ENCODE measurements at places on chromosomes 11 and 22.

- no peak for DNase-seq
Observed at GRCh38 chr11:134041791-134042696, 26.8 kb upstream of the JAM3 start.

- no peak for DNase-seq
Observed at GRCh38 chr22:43198126-43198525, 11.2 kb upstream of the TTLL12 start.

GRCh38 chr11:72238040-72238450 is 5.9 kb downstream of the PHOX2A start:
- no peak for DNase-seq

- DNase-seq = no peak
Observed at GRCh38 chr11:46256540-46257001, 20.9 kb upstream of the CREB3L1 start.

DNA sequence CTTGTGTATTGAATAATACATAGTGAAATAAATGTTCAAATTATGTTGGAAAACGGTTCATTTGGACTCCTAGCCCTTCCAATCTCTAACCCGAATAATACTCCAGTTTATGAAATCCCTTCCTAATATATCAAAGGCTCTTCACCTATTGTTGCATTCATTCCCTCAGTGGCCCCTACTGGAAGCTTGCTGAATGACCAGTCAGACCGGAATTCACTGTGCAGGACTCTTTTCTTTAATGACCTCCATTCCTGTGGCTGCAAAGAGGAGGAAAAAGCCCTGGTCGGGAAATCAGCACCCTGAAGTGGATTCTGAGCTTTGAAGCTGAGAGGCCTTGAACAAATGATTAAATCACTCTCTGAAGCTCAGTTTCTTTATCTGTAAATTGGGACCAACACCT is 19.1 kb upstream of the RCN1 start:
- DNase-seq = no peak

GRCh38 chr11:43071338-43071737 is 240.5 kb upstream of the API5 start:
- no peak for DNase-seq

DNA sequence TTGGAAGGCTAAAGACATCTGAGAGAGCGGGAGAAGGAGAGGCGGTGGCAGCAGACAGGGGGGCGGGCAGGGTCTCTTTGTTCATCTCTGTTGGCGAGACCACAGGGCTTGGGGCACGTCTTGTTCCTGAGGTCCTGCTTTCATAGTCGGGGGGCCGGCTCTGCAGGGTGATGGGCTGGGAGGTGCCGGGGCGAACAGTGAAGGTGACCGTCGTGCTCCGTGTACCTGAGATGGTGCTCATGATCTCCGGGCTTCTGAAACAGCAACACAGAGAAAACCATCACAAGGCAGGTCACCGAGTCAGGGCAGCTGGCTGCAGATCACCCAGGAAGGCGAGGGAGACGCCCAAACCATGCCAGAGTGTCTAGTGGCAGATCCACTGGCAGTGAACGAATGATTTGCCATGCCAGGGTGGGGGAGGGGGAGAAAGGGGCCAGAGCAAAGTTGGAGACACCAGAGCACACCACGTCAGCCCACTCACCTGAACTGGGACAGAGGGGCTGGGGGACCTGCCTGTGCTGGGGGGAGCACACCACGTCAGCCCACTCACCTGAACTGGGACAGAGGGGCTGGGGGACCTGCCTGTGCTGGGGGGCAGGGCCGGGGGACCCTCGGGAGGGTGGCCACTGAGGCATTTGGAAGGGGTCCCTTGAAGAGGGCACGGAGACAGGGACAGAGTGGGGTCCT is 75.0 kb downstream of the CTTN start:
- DNase-seq = no peak

- no peak for DNase-seq
Observed at GRCh38 chr11:133951327-133952198, 5.2 kb downstream of the IGSF9B start.

All from SHP77 treated with DMSO at 0.1 percent for 48 hours (cell line).